ENCODE measurements at places on chromosomes 12 and 14. TPM values are rescaled to one million over a fixed set of nuclear protein-coding genes. Genes with fewer than 3 reads are reported as not detected.

Gene ESR2
- 0.08 TPM for total RNA-seq

Gene CEP170B
- total RNA-seq, result 4.7 TPM

GRCh38 chr12:78096909-78097597 is 266.4 kb downstream of the NAV3 start:
- DNase-seq, result no peak

Gene CCT2
- 177 TPM for total RNA-seq

DNA sequence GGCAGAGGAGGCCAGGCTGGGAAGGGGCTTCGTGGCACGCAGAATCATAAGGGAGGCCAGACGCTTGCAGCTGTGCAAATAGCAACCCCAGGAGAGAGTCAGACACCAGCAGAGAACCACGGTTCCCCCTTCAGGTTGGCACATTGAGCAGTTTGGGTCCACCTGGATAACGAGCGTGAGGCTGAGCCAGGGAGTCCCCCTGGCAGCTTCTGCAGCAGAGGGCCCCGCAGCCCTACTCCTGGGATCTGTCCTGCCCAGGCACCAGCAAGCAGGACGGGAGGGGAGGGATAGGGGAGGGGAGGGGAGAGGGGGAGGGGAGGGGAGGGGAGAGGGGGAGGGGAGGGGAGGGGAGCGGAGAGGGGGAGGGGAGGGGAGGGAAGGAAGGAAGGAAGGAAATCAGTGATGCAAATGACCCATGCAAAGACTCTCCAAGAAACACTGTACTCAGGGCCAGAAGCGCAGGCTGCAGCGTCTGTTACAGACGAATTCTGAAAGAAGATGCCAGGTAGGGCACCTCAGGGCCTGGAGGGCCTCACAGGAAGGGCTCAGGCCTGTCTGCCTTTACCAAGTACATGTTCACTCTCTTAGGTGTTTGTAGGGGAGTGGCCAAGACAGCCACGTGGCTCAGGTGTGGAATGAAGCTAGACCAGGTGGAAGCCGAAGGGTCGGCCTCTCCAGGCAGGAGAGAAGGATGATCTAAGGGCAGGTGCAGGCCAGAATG is 32.3 kb upstream of the MMP17 start:
- DNase-seq, result no peak

Gene ATXN2
- 21.9 TPM for total RNA-seq

Gene OLR1
- not detected for total RNA-seq

DNA sequence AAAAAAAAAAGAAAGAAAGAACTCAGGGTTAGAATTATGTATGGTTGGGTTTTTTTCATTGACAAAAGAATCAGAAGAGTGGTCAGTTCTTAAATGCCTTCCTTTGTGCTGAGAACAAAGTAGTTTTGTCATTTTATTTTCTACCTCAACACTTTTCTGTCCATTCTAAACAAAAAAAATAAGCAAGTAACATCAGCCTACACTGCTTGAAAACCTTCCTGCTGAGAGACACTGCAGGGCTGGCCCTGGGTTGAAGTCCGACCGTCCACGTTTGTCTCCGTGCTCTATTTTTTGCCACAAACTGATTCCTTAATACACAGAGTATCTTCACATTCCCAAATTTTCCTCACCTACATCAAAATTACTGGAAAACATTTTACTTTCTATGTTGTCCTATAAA is 211.6 kb upstream of the PDZRN4 start:
- no peak for DNase-seq

DNA sequence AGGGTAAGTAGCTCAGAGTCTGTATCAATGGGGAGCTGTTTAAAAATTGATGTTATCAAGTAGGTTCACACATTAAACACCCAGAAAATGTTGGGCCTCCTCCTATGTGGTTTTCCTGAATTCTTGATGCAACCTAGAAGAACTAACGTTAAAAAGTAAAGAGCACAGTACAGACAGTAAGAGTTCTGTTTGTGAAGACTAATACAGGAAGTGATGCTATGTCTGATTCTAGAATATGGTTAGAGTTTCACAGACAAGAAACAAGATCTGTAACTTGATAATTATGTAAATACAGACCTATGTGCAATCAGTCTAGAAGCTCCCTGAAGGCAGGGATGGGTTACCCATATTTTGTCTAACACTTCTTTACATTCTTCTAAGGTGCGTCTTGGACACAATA is 214.9 kb upstream of the BTG1 start:
- no peak for DNase-seq

DNA sequence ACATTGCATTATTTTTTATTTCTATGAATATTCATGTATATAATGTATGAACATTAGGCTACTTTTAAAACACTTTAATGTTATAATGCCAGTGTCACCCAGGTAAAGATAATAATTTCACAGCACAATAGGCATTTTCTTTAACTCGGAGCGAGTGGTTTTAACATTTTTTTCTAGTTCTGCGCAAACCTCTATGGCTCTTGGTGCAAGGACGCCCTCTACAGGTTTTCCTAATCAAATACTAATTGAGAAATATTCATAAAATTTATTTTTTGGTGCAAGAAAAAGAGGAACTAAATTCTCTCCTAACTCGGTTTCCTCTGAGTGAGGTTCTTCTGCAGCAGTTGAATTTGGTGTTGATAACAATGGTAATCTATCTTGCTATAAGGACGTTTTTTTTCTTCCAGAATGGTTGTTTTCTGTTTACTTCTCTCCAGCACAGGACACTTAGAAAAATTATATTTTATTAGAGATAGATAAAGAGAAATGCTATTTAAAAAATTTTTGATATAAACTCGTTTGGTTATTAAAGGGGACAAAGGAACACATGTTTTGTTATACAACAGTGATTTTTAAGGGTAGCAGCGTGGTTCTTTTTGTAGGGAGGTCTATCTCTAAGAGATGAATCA is 2.4 kb upstream of the WIF1 start:
- DNase-seq, result no peak

Gene RNASE1
- not detected for total RNA-seq

DNA sequence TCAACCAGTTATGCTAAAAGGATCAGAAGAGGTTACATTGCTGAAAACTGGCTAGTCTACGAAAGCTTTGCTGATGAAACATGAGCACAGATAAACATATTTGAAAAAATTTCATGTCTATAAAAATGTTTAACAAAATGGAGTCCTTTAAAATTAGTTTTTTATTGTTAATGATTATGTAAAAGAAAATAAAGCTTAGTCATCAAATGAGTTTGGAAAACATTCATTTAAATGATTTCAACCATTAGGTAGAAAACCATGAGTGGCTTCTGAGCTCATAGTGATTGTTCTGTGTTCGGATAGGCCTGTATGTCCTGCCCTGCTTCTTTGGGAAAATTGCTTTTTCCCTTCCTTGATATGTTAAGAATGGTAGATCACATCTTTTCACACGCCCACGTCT is 584 bp upstream of the CD163L1 start:
- DNase-seq, result no peak

DNA sequence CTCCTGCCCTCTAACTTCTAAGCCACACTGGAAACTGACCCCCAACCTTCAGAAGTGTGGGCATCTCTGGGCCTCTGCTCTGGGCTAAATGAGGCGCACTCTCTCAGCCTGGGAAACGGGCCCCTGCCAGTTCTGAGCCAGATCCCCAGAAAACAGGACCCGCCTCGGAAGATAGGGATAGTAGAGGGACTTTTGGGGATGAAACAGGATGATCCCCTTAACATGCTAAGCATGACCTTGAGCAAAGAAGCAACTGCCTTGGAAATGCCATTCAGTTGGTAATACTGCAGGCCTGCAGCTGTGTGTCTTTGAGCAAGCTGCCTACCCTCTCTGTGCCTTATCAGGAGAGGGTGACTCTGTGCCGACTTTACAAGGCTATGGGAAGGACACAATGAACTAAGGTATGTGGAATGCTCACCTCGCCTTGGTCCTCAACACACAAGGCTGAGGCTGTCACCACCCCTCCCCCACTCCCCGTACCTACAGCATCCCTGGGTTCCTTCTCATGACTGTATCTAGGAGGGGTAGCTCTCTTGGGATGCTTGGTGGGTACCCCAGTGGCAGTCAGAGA is 54.0 kb downstream of the NCOR2 start:
- DNase-seq, result no peak

DNA sequence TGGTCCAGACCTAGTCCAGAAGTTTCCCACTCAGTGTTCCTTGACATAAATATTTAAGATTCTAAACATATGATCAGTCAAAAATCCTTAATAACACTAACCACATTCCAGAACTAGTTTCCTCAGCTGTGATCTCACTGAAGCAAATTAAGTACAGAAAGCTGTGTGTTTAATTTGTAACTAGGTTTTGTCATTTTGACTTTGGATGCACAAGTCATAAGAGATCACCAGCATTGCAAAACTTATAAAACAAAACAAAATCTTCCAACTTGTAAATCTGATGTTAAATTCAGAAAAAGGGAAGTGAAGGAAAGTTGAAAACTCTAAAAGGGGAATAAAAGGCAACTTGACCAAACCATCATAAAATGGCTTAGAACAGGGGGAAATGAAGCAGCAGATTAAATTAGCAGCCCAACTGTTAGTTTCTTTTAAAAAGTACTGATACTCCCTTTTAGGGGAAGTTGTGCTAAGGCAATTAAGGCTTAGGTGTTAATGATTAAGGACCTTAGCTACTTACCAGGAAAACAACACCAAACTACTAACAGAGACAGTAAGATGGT is 56.6 kb downstream of the SH2B3 start:
- no peak for DNase-seq

DNA sequence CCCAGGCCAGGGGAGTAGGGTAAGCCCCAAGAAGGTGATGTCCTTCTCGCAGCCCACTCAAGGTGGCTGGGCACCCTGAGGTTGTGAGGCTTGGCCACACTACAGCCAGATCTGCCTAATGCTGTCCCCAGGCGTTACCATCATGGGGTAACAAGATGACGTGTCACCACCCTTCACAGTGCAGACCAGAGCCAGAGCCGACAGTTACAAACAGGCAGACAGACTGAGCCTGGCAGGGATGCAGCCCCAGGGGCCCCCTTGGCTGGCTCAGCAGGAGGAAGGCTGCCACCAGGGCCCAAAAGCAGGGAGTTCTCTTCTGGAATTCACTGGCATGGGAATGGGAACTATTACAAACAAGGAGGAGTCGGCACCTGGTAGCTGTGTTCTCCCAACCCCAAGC is 302.7 kb upstream of the NOS1 start:
- DNase-seq, result no peak

DNA sequence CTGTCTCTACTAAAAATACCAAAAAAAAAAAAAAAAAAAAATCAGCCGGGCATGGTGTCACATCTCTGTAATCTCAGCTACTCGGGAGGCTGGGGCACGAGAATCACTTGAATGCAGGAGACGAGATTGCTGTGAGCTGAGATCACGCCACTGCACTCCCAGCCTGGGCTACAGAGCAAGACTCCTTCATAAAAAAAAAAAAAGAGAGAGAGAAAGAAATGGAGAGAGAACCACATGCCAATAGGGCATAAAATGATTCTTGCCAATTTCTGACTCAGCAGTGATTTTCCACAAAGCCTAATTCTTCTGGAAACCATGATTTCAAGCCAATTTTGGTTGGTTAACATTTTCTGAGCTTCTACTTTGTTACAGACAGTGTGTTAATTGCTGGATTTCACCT is 250.4 kb upstream of the SEL1L start:
- no peak for DNase-seq

GRCh38 chr12:52946334-52946733 is 2.6 kb upstream of the KRT18 start:
- DNase-seq, result no peak

Gene EML5
- 3.1 TPM for total RNA-seq

DNA sequence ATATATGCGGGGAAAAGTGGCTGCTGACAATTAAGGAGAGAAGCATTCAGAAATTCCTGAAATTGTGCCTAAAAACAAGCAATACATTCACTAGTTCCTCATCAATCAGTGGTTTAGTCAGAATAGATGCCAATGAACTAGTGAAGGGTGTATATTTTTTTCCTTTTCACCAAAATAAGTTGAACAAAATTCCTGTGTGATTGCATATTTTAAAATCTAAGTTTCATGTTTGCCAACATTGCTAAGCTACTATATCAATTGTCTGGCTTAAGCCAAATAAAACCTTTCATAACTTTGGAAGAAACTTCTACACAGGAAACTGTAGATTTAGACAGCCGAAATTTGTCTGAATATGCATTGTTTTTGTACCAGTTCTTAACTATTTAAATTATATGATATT is 8.7 kb downstream of the PRKD1 start:
- DNase-seq, result no peak

GRCh38 chr12:129911428-129912049 is 7.7 kb upstream of the TMEM132D start:
- DNase-seq, result no peak

GRCh38 chr14:28247491-28247890 is 519.1 kb upstream of the FOXG1 start:
- DNase-seq, result no peak

GRCh38 chr12:84397263-84397662 is 515.3 kb downstream of the SLC6A15 start:
- DNase-seq, result no peak

- DNase-seq, result no peak
These were observed 55.9 kb downstream of the SOX5 start for GRCh38 chr12:23893611-23894010.

GRCh38 chr12:41011939-41012338 is 176.2 kb upstream of the PDZRN4 start:
- DNase-seq, result no peak

Gene CD27
- total RNA-seq, result 46.1 TPM

Gene DPPA3
- not detected for total RNA-seq

DNA sequence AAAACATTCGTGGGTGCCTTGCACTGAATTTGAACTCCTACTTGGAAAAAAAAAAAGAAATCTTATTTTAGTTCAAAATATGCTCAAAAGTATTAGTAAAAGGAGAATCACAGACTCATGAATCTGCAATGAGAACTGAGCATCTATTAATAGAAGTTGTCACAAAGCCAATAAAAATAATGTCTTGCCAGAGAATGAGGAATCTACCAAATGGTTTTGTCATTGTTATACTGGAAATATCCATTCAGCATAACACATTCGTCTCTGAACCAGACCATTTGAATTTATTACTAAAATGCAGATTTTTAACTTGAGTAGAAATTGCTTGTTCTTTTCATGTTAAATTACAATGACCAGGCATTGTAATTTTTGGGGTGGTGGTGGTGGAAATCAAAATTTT is 11.6 kb upstream of the PTPRB start:
- no peak for DNase-seq

Gene CPSF2
- total RNA-seq, result 12.4 TPM

- DNase-seq, result peak; percentile 82
These were observed 2.7 kb upstream of the TC2N start for GRCh38 chr14:91870001-91870400.

DNA sequence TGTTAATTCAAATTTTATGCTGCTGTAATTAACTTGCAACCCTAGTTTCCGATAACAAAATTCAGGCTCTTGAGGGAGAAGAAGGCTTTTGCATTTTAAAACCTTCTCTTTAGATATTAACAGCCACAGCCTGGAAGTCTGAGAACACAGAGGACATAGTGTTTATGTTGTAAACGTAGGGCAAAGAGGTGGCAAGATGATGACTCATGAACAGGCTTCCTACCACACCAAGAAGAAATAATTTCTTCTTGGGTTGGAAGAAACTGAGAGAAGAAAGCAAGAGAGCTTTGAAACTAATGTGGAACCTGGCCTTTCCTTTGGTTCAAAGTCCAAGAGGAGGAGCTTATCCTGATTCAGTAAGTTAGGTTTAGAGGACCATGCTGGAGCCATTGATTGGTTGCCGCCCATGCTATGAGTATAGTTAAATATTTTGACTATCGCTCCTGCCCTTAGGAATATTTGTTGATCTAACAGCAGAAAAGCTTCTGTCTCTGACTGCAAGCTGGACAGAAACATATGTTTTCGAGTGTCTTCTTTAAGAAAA is 31.8 kb downstream of the CCDC198 start:
- DNase-seq, result no peak
